Fibroblast of lung (primary cell): ENCODE measurements at places on chromosomes 12 and 14. TPM values are rescaled to one million over a fixed set of nuclear protein-coding genes. Genes with fewer than 3 reads are reported as not detected.

The PLEKHG7 gene
- total RNA-seq: not detected in 2 replicates

The FOXN4 gene
- not detected in 2 replicates for total RNA-seq

The MLF2 gene
- total RNA-seq: 88.6 and 106 TPM in 2 replicates

DNA sequence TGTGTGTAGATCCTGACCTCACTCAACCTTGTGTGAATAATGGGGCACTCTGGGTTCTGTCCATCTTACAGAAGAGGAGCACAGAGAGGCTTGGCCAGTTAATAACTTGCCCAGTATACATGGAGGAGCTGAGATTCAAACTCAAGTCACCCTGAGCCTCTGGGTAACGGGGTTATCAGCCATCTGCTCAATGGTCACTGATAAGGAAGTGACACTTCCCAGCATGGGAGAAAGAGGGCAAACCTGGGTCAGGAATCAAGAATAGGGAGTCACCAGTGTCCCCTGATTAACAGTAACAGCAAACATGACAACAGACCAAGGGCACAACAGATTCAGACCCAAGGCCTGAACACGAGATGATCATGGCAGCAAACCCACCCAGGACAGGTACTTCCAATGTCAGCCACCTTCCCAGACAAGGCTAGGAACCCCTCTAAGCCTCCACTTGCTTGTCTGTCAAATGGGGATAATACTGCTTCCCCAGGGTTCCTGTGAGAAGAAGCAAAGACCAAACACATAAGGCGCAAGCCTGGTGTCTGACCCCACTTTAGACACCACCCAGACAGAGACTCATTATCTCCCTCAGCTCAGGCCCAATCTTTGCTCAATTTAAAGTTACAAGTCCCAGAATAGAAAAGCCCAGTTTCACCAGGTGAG is 3.6 kb downstream of the CCDC85C start:
- peaks cover 3% of the 10 kb centered on the region for H3K4me1 ChIP-seq
- no peak for DNase-seq
- H3K27ac ChIP-seq: no peak overlapping the region

DNA sequence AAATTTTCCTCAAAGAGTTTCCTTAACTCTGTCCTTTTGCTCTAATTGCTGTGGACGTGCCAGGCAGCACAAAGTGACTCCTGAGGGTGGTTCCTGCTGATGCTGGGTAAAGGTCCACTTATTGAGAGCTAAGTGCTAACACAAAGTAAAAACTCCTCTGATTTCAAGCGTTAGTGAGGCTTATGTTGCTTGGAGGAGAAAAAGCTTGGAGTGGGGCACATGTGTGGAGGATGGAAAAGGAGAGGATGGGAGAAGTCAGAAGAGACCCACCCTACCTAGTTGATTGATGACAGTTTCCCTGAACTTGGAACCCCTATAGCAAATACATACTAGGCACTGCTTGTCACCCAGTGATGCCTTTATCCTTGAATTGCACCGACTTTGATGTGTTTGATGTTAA is 10.1 kb upstream of the SLC11A2 start:
- H3K4me1 ChIP-seq: no peaks in the 10 kb centered on the region
- H3K27ac ChIP-seq: no peak overlapping the region
- no peaks in the 10 kb centered on the region for H3K36me3 ChIP-seq

- no peaks in the 10 kb centered on the region for H3K27me3 ChIP-seq
- H3K27ac ChIP-seq: no peak overlapping the region
- H3K4me1 ChIP-seq: no peaks in the 10 kb centered on the region
- no peak for DNase-seq
These were observed 367.1 kb upstream of the OR4E1 start for GRCh38 chr14:22040781-22041125.

GRCh38 chr12:47881826-47882427 is 22.9 kb downstream of the VDR start:
- DNase-seq: peak; percentile 99
- H3K36me3 ChIP-seq: peaks cover 8% of the 10 kb centered on the region
- peaks cover 22% of the 10 kb centered on the region for H3K4me1 ChIP-seq
- H3K4me3 ChIP-seq: no peak overlapping the region
- peak overlapping the region; percentile 87 for H3K27ac ChIP-seq
- no peaks in the 10 kb centered on the region for H3K27me3 ChIP-seq

DNA sequence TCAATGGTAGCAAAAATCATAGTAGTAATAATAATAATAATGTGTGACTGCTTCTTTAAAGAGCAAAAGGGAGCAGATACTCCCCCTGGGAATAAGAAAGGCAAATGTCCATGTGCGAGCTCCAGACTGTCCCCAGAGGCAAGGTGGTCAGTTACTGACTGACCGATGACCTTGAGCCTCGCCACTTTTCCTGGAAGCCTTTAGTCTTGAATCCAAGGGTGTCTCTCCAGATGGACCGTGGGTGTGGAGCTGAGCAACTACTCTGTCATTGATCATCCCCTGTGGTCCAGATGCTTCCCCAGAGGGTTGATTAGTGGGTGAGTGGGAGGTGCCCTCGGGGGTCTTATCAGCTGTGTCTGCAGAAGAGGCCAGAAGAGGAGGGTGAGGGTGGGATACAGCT is 418.5 kb upstream of the TBX3 start:
- DNase-seq: no peak
- H3K36me3 ChIP-seq: no peaks in the 10 kb centered on the region
- H3K4me3 ChIP-seq: no peak overlapping the region
- no peak overlapping the region for H3K27ac ChIP-seq

- H3K4me3 ChIP-seq: no peak overlapping the region
- H3K36me3 ChIP-seq: no peaks in the 10 kb centered on the region
- no peak overlapping the region for H3K27ac ChIP-seq
- no peaks in the 10 kb centered on the region for H3K4me1 ChIP-seq
- no peaks in the 10 kb centered on the region for H3K27me3 ChIP-seq
These were observed 7.0 kb downstream of the TMEM179 start for GRCh38 chr14:104597576-104597975.

- H3K4me1 ChIP-seq: no peaks in the 10 kb centered on the region
- no peaks in the 10 kb centered on the region for H3K27me3 ChIP-seq
- no peak overlapping the region for H3K4me3 ChIP-seq
These were observed 253.1 kb downstream of the ANO2 start for GRCh38 chr12:5691943-5692342.

GRCh38 chr12:53869500-53869899 is 69.1 kb upstream of the HOXC13 start:
- no peak for DNase-seq
- no peak overlapping the region for H3K27ac ChIP-seq
- H3K4me1 ChIP-seq: no peaks in the 10 kb centered on the region
- H3K4me3 ChIP-seq: no peak overlapping the region
- H3K27me3 ChIP-seq: no peaks in the 10 kb centered on the region

- peak within 1 kb of the TSS; percentile 98 for H3K27ac ChIP-seq
- H3K4me1 ChIP-seq: peaks cover 4% of the 10 kb centered on the region
- no peaks in the 10 kb centered on the region for H3K36me3 ChIP-seq
- DNase-seq: peak; percentile 87
- H3K4me3 ChIP-seq: peak within 1 kb of the TSS; percentile 72
These were observed at the start of gene FRMD6 for GRCh38 chr14:51651388-51652167. TSS of gene FRMD6 (plus strand) at chr14:51651910. CDS start at chr14:51689837, 37,927 bp downstream.

DNA sequence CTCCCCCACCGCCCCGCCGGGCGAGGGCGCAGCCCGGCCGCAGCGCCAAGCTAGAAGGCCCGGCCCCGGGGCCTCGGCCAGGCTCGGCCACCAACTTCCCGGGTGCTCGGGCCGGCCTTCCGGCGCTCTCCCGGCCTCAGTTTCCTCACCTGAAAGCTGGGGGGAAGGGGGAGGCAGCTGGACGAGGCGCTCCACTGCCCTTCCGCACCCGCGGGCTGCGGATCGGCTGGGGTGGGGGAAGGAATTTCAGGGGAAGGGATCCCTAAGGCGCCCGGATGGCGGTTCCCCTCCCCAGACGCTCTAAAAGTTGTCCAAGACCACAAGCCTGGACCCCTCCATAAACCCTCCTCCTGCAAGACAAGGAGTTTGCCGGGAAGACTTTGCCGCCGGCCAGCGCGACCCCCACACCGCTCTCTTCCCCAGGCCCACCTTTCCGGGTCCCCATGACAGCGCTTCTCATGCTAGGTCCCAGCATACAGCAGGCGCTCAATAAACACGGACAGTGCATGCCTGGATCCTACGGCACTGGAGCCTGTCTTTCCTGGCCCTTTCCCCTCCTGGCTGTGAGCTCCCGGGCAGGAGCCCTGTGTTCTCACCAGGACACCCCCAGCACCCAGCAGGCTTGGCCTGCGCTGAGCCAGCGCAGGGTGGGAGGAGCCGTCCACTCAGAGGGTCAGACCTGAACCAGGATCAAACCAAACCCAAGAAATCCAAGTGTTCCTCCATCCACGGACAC is 18.1 kb downstream of the BEGAIN start:
- no peaks in the 10 kb centered on the region for H3K36me3 ChIP-seq
- peak; percentile 25 for DNase-seq
- H3K27ac ChIP-seq: no peak overlapping the region
- H3K27me3 ChIP-seq: peaks cover 15% of the 10 kb centered on the region
- no peaks in the 10 kb centered on the region for H3K4me1 ChIP-seq

DNA sequence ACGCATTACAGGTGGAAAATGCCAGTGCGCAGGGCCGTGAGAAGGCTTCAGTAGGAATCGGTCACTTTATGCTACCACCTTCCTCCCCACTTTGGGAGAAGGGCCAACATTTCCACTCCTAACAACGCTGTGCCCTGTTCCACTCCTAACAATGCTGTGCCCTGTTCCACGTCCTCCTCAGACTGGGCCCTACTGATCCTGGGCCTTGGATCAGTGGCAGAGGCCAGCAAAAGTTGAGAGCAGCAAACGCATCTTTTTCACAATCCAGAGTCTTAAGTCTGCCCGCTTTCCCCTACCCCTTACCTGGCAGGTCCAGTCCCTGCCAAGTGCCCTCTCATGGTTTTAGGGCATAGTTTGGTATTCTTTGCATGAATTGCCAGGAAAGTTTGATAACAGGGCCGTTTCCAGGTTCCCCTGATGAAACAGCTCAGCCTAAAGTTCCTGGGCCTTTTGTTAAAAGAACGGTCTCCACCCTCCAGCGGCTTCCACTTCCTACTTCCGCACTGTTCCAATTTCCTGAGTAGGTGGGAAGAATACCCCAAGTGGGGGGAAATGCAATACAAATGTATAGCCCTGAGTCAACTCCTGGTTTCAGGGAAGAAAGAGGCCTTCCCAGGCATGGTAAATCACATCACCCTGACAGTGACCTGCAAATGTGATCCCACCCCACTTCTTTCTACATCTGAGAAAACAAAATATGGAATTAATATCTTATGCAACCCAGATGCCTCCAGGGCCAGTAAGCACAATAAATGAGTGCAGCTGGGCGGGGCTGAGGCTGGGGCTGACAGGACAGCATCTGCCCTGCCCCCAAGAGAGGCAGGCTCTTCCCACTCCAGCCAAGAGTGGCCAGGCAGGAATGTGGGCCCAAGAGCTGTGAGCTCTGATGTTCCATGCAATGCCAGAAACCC is 15.0 kb downstream of the KCTD10 start:
- no peaks in the 10 kb centered on the region for H3K27me3 ChIP-seq
- DNase-seq: peak; percentile 97
- H3K27ac ChIP-seq: peak overlapping the region; percentile 99
- peak overlapping the region; percentile 22 for H3K4me3 ChIP-seq
- H3K4me1 ChIP-seq: peaks cover 81% of the 10 kb centered on the region

- no peaks in the 10 kb centered on the region for H3K36me3 ChIP-seq
- no peak overlapping the region for H3K4me3 ChIP-seq
- no peak overlapping the region for H3K27ac ChIP-seq
These were observed 115.0 kb upstream of the NPAS3 start for GRCh38 chr14:32823706-32824105.

GRCh38 chr14:65303899-65304222 is 108.7 kb upstream of the FUT8 start:
- no peak overlapping the region for H3K27ac ChIP-seq
- H3K4me3 ChIP-seq: no peak overlapping the region
- H3K36me3 ChIP-seq: no peaks in the 10 kb centered on the region
- no peaks in the 10 kb centered on the region for H3K4me1 ChIP-seq

DNA sequence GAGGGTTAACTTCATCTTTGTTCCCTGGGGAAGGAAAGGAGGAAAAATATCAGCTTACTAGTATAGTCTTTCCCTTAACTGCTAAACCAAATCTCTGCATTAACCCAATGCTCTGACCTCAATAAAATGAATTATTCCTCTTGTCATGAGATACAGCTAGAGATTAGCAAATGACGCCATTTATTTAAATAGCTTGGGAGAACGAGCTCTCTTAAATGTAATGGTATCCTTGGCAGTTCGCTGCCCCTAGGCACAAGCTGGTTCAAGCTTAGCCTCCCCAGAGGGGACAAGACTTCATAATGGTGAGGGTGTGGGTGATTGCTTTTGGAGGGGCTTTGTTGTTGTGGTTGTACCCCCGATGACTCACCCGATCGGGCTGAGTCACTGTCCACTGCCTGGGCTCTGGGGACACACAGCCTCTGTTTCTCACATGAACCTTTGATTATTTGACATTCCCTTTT is 19.6 kb downstream of the FNTB start:
- DNase-seq: no peak
- no peaks in the 10 kb centered on the region for H3K36me3 ChIP-seq
- H3K4me1 ChIP-seq: peaks cover 6% of the 10 kb centered on the region

DNA sequence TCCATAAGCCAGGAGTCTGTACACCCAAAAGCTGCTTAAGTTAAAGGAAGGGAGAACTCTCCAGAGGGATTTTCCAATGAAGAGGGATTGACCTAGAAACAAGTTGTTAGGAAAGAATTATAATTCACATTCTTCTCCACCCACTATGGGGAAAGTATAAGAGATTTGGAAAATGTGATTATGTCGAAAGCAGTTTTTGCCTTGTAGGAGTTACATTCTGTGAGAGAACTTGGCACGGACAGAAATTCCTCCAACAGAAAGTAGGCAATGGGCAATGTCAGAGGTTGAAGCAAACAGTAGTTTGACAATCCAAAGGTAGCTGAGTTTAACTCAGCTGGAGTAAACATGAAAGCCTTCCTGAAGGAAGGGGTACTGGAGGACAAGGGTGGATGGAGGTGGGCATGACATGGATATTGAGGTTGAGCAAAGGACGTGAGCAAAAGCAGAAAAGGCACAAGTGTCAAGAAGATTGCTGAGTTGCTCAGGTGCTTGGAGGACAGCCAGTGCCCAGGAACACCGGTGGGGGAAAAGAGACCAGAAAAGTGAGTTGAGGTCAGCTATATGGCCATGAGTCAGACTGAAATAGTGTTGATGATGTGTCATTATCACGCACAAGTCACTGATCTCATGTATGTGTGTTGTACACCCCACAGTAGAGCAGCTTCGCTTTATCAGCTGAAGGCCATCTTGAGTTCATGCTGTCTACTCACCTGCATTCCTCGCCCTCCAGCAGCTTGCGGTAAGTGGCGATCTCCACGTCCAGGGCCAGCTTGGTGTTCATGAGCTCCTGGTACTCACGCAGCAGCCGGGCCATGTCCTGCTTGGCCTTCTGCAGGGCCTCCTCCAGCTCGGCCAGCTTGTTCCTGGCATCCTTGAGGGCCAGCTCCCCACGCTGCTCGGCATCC is 4.0 kb downstream of the KRT5 start:
- no peak overlapping the region for H3K27ac ChIP-seq
- DNase-seq: no peak

- DNase-seq: peak; percentile 96
- no peaks in the 10 kb centered on the region for H3K36me3 ChIP-seq
- peak within 1 kb of the TSS; percentile 86 for H3K4me3 ChIP-seq
- no peaks in the 10 kb centered on the region for H3K27me3 ChIP-seq
- H3K27ac ChIP-seq: peak within 1 kb of the TSS; percentile 19
These were observed at the start of gene PAWR for GRCh38 chr12:79690638-79691510. TSS of gene PAWR (minus strand) at chr12:79690964. CDS start at chr12:79690244, 720 bp downstream.
